ENCODE measurements at places on chromosomes 5 and 9.

DNA sequence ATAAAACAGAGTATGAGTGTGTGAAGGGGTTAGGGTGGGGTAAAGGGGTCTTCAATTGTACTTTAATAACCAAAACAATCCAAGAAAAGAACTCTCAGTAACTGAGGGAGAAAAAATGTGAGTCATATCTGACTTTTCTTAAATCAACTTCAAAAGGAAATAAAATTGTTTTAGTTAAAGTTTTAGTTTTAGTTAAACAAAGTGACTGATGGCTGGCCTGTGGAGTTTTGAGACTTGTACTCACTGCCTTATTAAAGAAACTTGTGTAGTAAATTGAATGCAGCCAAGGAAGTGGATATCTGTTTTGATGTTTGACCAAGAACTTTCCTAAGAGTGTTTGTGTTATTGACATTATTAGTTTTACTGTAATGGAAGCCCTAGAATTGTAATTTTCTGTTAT, 2032.6 kb downstream of the MAT2B start:
- no peak for DNase-seq

DNA sequence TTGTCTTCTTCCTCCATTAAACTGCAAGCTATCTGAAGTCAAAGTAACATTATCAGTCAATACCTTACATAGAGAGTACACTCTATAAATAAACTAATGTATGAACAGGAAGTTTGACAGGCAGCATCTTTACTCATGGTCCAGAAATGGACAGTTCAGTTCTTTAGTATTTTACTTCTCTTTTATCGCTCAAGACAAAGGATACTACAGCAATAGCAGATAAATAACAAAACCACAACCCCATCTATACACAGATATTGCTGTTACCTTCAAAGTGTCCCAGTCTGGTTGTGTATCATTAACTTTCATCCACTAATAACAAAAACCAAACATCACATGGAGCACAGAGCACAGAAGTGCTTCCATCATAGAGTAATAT, 46.4 kb downstream of the SEMA5A start:
- no peak for DNase-seq

DNA sequence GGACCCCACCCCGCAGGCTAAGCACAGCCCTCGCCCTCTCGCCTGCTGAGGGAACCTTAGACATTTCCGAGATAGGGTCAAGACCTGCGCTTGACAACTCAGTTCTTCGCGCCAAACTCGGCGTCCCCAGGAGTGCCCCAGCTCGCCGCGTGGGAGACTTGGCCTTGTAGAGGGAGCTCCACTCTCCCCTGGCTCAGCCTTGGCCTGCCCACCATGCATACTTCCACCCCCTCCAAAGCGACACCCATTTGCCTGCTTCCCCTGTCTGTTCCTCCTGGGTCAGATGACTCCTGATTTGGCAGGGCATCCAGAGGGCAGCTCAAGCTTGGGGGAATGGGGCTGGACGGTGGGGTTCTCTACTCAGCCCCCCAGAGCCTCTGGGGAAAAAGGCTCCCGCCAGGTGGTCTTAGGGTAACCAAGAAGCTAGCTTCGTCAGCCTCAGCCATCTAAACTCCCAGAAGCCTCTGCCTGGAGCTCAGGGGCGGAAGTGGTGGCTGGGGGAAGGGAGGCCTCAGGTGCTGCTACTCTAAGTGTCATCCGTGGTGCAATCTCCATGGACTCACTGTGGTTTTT, 560 bp downstream of the DOCK2 start:
- peak; percentile 88 for DNase-seq

DNA sequence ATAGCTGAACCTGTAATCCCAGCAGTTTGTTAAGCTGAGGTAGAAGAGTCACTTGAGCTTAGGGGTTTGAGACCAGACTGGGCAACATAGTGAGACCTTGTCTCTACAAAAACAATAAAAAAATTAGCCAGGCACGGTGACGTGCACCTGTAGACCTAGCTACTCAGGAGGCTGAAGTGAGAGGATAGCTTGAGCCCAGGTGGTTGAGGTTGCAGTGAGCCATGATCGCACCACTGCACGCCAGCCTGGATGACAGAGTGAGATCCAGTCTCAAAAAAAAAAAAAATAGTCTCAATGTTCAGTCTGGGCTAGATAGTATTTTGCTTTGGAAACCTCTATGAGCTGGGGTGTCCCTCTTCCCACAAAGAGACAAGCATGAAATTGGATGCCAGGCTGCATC, 51.9 kb upstream of the IQGAP2 start:
- no peak for DNase-seq

DNA sequence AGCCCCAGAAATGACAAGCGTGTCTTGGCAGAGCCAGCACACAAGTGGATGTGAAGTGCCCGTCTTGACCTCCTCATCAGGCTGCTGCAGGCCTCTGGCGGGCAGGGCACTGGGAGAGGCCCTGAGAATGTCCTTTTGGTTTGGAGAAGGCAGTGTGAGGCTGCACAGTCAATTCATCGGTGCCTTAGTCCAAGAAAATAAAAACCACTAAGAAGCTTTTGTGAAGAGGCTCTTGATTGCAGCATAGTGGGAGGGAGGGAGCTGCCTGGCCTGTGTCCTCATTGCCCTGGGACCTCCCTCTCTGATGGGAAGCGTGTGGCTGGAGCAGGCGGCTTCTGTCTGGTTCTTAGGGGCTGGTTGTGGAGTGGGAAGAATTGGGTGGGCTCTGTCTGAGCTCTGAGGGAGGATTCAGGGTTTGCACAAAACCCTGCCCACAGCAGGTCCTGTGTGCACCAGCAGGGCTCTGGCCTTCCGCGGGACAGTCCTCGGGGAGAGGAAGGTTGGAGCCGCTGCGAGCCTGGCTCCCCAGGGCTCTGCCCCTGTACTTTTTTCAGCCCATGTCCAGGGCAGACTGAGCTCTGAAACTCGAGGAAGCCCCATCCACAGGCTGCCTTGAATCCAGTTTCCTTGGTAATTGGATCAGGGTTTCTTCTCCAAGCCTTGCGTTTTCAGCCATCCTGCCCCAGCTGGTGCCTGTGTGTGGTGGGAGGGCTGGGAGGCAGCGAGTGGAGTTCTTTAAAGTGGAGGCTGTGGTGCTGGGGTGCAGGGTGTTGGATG, 1.1 kb downstream of the HRCT1 start:
- DNase-seq = no peak

- DNase-seq = peak; percentile 31
Measured at GRCh38 chr5:72245951-72246532, 74.0 kb downstream of the MRPS27 start.

- no peak for DNase-seq
Measured at GRCh38 chr9:133632806-133633680, 3.1 kb upstream of the DBH start.

DNA sequence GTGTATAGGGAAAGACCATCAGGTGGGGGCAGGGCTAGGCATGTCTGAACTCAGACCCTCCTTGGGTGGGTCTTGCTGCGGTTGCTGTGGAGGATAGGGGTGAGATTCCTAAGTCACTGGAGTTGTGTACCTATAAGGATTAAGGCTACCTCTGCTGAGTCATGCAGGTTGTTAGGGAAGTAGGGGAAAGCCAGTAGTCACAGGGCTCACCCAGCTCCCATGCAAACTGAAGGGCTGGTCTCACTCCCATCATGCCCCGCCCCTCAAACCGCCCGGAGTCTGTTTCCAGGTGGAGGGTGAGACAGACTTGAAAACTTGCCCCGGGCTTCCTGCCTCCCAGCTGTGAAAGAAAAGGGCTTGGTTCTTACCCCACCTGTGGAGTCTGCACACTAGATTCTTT, 161.8 kb downstream of the CAVIN4 start:
- DNase-seq = no peak

DNA sequence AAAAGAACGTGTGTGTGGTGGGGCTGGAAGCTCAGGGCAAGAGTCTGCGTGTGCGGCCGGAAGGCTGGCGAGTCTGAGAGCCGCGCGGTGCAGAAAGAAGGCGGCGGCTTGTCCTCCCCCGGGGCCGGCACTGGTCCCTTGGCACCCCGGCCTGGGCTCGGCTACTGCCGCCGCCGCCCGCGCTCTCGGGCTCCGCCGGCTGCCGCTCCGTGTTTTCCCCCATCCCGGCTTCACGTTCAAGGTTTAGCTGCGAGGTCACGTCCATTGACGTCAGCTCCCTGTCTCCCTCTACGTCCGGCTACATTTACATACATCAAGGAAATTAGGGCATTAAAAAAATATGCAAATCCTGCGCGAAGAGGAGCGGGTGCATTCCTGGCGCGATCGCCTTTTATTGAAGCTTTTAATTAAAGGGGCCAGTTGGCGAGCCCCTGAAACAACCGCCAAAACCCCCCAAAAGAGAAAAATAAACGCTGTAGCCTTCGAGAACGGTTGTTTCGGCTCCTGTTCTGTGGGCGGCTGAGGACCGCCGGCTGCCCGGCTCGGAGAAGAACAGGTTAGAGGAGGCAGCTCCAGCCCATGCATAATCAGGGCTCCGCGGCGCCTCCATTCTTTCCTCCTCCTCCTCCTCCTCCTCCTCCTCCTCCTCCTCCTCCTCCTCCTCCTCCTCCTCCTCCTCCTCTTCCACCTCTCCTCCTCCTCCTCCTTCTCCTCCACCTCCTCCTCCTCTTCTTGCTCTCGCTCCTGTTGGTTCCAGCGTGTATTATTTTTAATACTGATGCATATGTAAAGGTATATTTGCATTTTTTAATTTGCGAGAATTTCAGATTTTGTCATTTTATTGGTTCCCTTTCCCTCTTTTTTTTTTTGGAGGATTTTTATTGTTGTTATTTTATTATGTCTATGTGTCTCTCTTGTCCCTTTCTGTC, 207.0 kb downstream of the MEF2C start:
- peak; percentile 41 for DNase-seq

- no peak for DNase-seq
Measured at GRCh38 chr5:124521461-124522230, 224.8 kb downstream of the ZNF608 start.

DNA sequence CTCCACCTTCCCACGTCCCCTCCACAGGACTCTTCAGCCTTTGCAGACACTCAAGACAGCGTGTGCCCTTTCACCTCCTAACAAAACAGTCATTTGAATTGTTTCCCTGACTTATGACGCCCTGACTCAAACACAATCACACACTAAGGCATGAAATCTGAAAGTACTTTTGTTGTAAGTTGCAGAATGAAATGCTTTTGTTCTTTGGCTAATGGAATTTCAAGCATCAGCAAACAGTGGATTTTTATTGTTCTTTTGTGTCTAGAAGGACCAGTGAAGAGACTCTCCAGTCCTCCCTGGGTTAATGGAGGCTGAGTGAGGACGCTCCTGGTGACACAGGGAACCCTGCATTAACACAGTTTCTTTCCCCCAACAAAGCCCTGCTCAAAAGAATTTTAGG, 380.1 kb downstream of the CTNND2 start:
- no peak for DNase-seq

- peak; percentile 33 for DNase-seq
Measured at GRCh38 chr5:143402017-143402552, 1.4 kb downstream of the NR3C1 start.

- DNase-seq = no peak
Measured at GRCh38 chr9:132295181-132295580, 59.6 kb downstream of the SETX start.

- no peak for DNase-seq
Measured at GRCh38 chr5:169933616-169934015, 46.7 kb downstream of the INSYN2B start.

DNA sequence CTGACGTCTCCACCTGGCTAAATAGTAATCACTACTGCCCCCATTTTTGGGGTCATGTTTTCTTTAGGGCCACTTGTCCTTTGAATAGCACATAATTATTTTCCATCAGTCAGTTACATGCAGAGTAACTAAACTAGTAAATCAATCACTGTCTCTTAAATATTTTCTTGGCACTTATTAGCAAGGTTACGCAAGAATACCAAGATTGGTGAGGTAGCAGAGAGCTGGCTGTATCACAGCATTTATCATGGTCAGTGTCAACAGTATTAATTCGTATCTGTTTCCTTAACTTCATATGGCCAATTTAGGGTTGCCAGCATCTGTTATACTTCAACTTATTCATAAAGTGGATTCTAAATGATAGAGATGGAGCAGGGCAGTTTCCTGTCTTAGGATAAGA, 346.8 kb upstream of the FAM174A start:
- no peak for DNase-seq

- no peak for DNase-seq
Measured at GRCh38 chr9:90121762-90122161, 517.0 kb downstream of the GADD45G start.

DNA sequence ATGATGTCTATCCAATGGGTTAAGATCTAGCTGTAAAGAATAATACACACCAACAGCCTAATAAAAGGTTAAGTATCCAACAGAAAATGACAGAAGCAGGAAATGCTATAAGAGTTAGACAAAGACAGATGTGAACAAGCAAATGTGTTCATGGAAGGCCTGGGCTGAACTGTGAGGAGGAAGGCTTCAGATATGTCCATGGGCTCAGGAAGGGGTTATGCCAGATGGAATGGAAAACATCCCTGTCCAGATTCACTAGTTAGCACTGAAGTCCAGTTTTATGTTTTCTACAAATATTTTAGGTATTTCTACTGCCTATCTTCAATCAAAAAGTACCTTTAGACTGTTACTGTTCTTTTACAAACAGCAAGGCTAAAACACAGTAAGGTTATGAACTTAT, 27.1 kb downstream of the ERAP1 start:
- no peak for DNase-seq

DNA sequence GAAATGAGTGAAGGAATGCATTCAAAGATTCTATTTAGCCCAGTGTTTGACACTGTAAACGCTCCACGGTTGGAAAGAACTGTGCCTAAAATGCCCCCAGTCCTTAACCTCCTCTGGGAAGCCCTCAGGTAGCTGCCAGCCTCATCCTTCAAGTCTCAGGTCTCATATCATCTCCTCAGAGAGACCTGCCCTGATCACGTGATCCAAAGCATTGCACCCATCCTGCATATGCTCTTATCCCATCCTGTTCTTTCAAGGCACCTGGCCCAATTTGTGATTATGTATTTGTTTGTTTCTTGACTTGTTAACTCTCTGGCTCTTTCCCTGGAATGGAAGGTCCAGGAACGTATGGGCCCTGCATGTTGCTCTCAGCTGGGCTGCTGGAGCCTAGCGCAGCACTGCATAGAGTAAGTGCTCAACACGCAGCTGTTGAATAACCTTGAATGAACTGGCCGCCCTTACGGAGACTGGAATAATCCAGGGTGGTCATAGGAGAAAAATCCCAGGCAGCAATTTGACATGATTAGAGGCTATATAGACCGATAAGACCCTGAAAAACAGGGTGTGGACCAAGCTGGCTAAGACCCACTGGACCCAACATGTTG, 8.7 kb downstream of the C1QTNF2 start:
- no peak for DNase-seq

GRCh38 chr5:40790947-40791593, 7.1 kb downstream of the PRKAA1 start:
- DNase-seq = no peak

DNA sequence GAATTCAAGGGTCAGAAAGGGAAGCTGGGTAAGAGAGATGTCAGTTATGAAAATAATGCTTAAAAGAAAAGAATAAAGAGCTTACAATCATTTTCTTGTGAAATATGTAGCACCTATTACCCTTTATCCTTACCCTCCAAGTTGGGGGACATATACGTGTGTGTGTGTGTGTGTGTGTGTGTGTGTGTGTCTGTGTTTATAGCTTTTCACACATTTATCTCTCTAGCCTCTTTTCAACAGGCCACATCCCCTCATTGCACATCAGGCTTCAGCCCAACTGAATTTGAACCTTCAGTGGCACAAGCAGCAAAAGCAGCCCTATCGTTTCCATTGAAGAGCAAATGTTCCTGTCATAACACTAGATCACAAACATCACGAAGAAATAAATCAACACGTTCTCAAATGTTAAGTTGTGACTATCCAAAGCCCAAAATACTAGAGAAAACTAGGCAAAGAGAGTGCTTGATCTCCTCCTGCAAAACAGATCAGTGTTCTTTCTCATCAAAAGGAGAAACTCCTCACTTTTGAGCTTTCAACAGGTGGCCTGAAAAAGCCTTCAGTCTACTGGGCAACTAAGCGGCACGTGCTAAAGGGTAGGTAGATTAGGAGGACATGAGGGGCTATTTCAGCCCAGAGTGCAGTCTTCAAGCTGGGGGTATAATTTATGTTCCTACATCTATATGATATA, 416.4 kb downstream of the EFNA5 start:
- DNase-seq = no peak
